GM20000 (cell line): ENCODE measurements at places on chromosomes 7 and 10.

- no peak for DNase-seq
These were observed 766 bp downstream of the BAMBI start for GRCh38 chr10:28677888-28678686.

GRCh38 chr10:33249659-33250345, 84.7 kb downstream of the NRP1 start:
- DNase-seq = no peak

DNA sequence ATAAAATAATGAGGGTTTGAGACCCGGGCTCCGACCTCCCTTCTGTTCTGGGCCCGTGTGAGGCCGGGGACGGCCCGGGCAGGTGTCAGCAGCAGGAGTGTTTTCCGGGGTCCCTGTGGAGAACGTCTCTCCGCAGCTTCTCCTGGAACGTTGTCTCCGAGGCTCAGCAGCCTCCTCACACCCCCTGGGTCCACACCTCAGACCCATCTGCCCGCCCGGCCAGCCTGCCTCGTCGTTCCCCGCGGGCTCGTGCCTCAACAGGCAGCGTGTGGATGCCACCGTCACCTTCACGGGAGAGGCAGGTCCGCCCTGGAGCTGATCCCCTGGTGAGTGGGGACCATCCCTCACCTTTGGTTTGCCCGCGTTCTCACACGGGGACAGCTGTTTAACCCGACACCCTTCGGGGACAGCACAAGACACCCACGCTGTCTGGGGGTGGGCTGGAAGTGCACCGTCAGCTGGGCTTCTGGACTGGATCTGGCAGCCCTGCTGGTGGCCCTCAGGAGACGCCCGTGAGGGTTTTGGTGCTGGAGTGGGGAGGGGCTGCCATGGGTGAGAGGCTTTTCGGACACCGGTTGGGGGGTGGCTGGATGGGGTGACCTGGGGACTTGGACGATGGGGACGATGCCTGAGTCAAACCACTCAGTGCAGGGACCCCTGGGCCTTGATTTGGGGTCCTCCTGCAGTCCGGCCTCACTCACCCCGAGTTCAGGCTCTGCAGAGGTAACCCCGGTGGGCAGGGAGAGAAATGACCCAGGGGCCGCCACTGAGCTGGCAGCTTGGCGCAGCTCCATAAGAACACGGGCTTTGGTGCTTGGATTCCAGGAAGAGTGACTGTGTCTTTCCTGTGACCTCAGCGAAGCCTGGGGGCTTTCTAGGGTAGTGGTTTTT, 131.7 kb downstream of the DNAJB6 start:
- no peak for DNase-seq

DNA sequence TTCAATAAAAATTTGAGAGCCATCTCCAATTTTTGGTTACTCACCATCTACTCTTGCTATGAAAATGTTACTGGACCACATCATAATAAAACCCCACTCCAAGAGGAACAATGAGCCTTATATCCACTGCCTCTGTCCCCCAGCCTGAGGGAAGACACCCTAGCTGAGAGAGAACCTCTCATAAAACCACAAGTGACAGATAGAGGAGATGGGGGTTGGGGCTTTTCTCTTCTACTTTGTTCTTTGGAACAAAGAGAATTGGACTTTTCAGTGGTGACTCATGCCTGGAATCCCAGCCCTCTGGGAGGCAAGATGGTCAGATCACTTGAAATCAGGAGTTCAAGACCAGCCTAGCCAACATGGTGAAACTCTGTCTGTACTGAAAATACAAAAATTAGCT, 27.6 kb upstream of the TAS2R16 start:
- no peak for DNase-seq

GRCh38 chr10:29760138-29760900, 125.5 kb upstream of the SVIL start:
- DNase-seq = no peak
